ENCODE measurements at places on chromosomes 1 and 21. TPM values are rescaled to one million over a fixed set of nuclear protein-coding genes. Genes with fewer than 3 reads are reported as not detected.

DNA sequence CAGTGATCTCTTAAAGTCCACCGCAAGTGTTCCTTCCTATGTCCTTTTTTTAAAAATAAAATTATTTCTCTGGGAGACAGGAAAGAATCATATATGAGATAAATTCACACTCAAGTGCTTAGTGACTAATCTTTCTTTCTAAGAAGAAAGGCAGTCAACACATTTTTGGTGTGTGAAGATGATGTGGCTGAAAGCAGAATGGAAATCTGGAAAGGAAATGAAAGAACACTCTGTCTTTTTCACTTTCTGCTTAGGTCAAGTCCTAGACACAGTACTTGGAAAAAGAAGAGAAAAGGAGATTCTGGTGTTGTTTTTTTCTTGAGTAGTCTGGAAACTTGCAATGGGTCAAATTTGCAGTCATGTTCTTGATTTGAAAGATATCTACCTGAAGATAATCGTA lies 45.5 kb upstream of the PRRX1 start:
- no peak overlapping the region for H3K27ac ChIP-seq
- H3K4me1 ChIP-seq: no peaks in the 10 kb centered on the region
- no peak for DNase-seq
- peaks cover 32% of the 10 kb centered on the region for H3K27me3 ChIP-seq

- no peak overlapping the region for H3K27ac ChIP-seq
- H3K4me1 ChIP-seq: peaks cover 2% of the 10 kb centered on the region
- no peak overlapping the region for H3K4me3 ChIP-seq
- no peak for DNase-seq
- peaks cover 15% of the 10 kb centered on the region for H3K27me3 ChIP-seq
Observed at GRCh38 chr1:225318706-225319575, 108.9 kb downstream of the LBR start.

GRCh38 chr1:228517655-228518054 lies 30.5 kb downstream of the RNF187 start:
- no peak overlapping the region for H3K4me3 ChIP-seq
- H3K36me3 ChIP-seq: no peaks in the 10 kb centered on the region
- no peak overlapping the region for H3K27ac ChIP-seq

- no peaks in the 10 kb centered on the region for H3K27me3 ChIP-seq
- H3K4me3 ChIP-seq: no peak overlapping the region
- H3K36me3 ChIP-seq: peaks cover 12% of the 10 kb centered on the region
- H3K27ac ChIP-seq: no peak overlapping the region
- no peak for DNase-seq
Observed at GRCh38 chr1:233114860-233115259, 164.4 kb downstream of the NTPCR start.

SPRR2F gene
- not detected for total RNA-seq

B3GALT5 gene
- not detected for total RNA-seq

FAM20B gene
- total RNA-seq: 26.7 TPM

GRCh38 chr1:246788895-246789338 lies 64.7 kb downstream of the SCCPDH start:
- no peak overlapping the region for H3K27ac ChIP-seq
- H3K36me3 ChIP-seq: no peaks in the 10 kb centered on the region
- peaks cover 23% of the 10 kb centered on the region for H3K27me3 ChIP-seq
- H3K4me3 ChIP-seq: no peak overlapping the region
- H3K4me1 ChIP-seq: peaks cover 4% of the 10 kb centered on the region
- DNase-seq: no peak

- no peak overlapping the region for H3K4me3 ChIP-seq
- peak overlapping the region; percentile 97 for H3K27ac ChIP-seq
- H3K36me3 ChIP-seq: peaks cover 14% of the 10 kb centered on the region
Observed at GRCh38 chr1:157131281-157131680, 6.9 kb downstream of the ETV3 start.

PLXNA2 gene
- total RNA-seq: 2.2 TPM

BRDT gene
- not detected for total RNA-seq

DNA sequence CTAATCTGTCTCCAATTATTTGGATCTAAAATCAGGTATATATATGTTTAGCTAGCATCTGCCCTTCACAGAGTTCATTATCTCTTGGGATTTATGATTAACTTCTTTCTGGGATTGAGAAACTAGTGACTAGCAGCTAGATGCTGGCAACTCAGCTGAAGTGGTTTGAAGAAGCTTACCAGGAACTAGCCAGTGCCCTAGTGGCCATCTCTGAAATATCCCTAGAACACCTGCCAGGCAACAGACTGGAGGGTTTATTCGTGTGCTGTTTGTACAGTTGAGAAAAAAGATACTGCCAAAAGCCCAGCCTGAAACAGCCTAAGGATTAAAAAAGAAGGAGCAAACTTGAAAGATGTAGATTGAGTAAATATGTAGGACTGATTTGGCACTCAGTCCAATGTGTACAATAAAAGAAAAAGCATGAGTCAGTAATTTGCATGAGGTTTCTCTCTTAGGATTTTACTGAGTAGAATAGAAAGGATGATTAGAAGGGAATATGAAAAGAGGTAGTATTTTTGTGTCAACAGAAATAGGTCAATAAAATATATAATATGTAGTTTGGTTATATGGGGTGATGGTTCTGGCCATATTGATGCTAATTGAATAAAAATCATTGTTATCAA lies 1144.6 kb upstream of the ADGRL2 start:
- no peaks in the 10 kb centered on the region for H3K36me3 ChIP-seq
- no peak overlapping the region for H3K4me3 ChIP-seq
- H3K27me3 ChIP-seq: no peaks in the 10 kb centered on the region
- DNase-seq: no peak

DNA sequence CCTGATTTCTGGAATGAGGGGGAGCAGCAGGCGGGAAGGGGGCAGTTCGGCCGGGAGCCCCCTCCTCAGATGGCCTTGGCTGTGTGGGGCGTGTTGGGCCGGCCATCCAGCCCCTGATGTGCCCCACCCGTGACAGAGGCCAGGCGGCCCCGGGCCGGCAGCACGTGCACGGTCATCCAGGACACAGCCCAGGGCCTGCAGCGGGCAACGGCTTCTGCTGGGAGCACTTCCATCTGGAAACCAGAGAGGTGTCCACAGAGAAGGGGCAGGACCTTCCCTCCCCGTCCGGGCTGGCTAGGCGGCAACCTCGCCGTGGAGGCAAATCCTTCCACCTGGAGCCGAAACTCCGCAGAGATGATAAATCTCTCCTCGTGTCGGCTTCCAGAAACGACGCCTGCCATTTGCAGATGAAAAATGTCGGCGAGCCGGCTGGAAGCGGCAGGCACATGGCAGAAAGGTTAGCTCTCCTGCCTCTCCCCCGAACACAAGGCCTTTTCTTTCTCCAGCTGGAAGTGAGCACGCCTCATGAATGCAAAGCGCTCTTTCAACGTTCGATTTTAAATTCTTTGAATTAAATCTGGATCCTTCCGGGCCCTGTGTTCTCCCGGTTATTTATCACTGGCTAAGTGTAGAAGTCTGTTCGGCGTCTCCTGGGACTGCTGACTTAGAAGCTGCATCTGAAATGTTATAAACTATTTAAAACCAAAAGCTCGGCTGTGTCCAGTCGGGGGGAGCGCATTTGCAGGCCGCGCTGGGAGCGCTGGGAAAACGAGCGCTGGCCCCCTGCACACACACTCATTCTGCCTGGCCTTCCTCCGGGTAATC lies 9.4 kb upstream of the ACTRT2 start:
- peaks cover 28% of the 10 kb centered on the region for H3K27me3 ChIP-seq
- DNase-seq: no peak
- no peak overlapping the region for H3K4me3 ChIP-seq
- no peak overlapping the region for H3K27ac ChIP-seq
- peaks cover 4% of the 10 kb centered on the region for H3K4me1 ChIP-seq

KCNJ10 gene
- total RNA-seq: not detected

SELL gene
- total RNA-seq: 276 TPM

DNA sequence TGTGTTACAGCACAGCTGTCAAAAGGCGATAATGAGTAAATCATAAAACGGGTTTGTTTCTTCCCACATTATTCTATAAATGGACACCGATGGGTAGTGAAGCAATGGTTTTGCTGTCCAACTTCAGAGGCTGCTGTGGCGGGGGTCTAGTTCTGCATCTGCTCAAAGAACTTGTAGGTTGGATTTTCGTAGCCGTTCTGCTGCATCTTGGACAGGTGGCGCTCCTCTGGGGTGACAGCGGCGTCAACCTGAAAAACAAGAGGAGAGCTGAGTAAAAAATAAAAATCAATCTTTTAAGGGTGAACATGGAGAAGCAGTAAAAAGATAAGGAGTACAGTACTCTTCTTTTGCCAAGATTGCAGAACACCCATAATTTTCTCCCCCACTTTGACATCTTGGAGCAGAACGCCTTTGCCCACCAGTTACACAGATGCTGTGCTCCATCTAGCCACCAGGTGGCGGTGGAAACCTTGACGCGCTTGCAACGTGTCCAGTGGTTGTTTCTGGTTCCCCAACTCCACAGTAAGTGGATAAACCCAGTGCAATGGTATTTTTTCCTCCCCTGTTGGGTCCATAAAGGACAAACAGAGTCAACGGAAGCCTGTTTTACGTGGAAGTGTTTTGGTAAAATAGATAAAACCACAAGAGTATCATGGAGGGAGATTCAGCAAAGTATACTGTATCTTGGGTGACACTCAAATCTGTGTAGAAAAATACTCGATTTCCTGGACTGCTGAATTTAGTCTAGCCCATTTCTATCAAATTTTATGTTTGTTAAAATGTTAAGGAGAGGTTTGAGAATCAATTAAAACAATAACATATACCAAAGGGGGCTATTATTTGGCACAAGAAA lies 147.0 kb downstream of the GABPA start:
- peaks cover 3% of the 10 kb centered on the region for H3K4me1 ChIP-seq
- no peaks in the 10 kb centered on the region for H3K27me3 ChIP-seq
- H3K4me3 ChIP-seq: no peak overlapping the region
- H3K27ac ChIP-seq: peak overlapping the region; percentile 11

RPAP2 gene
- 29.1 TPM for total RNA-seq

DNA sequence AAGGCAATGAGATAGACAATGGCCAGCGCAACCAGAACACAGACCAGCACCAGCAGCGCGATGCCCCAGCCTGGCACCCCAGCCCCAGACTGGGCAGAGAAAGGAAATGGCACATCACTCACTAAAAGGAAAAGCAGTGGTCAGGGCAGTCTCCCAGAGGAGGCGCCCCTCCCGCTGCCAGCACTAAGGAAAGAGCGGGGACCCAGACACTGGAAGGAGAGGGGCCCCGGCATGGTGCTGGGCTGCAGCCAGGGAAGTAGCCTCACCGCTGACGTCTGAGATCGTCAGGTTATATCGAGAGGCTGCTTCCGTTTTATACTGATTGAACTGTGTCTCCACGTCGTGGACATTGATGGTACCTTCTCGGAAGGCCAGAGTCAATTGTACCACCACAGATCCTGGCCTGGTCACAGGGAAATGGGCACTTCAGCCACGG lies 13.8 kb downstream of the TRIM46 start:
- peaks cover 20% of the 10 kb centered on the region for H3K4me1 ChIP-seq
- peak overlapping the region; percentile 80 for H3K27ac ChIP-seq
- no peaks in the 10 kb centered on the region for H3K27me3 ChIP-seq
- DNase-seq: no peak

DNA sequence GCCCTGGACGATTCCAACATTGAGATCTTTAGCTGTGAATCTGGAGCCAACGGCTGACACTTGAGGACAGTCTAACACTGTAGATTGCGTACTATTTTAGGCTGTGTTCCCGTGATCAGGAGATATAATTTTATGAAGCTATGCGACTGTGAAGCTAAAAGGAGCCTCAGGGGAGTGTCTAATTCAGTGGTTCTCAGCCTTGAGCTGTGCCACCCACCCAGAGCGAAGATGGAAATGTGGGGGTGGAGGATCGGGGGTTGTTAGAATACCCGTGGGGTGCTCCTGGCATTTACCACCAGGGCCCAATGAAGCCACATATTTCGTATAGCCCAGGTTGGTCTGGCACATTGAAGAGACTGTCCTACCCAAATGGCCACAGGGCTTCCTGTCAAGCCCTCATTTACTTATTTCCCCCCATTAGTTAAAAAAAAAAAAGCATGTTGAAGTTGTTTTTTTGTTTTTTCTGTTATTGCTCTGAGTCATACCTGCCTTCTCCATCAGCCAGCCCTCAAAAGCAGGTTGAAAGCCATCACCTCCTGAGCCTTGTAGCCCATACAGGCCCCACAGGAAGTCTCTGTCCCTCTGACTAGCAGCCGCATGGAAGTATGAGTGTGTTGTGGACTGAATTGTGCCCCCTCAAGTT lies 141.7 kb downstream of the GALNT2 start:
- H3K4me3 ChIP-seq: no peak overlapping the region
- H3K27me3 ChIP-seq: no peaks in the 10 kb centered on the region
- DNase-seq: no peak
- H3K27ac ChIP-seq: peak overlapping the region; percentile 73
- peaks cover 4% of the 10 kb centered on the region for H3K36me3 ChIP-seq

SSX2IP gene
- total RNA-seq: 6.6 TPM

DNA sequence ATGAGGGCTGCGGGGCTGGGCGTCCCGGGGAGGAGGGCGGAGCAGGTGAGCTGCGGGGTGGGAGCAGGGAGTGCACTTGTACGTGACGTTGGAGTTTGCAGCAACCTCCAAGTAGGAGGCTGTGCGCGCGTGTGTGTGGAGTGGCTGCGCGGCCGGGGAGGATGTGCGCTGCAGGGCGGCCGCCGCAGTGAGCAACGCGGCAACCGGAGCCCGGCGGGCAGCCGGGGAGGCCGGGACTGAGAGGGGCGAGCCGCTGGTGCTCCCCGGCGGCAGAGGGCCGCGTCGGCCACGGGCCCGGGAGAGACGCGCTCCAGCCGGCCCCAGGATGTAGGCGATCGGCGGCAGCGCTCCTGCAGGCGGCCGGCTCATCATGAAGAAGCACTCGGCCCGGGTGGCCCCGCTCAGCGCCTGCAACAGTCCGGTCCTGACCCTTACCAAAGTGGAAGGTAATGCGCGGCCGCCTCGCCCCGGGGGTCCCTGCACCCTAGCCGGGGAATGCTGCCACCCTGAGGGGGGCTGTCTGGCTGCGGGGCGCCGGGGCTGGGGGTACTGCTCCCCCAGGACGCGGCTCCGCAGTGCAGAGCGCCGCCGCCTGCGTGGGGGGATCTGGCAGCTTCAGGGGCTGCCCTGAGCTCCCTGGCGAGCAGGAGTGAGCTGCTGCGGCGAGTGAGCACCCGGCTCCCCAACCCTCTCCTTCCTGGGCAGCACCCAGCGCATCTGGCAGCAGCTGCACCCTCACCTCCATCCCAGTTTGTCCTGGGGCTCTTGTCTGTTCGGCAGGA lies 158.9 kb upstream of the COA6 start:
- no peak for DNase-seq
- peak overlapping the region; percentile 85 for H3K4me3 ChIP-seq

LRRIQ3 gene
- 0.85 TPM for total RNA-seq

CAMK2N1 gene
- 6.3 TPM for total RNA-seq

GRCh38 chr21:15278279-15278678 lies 213.5 kb upstream of the NRIP1 start:
- peaks cover 2% of the 10 kb centered on the region for H3K4me1 ChIP-seq
- H3K4me3 ChIP-seq: no peak overlapping the region
- H3K27me3 ChIP-seq: peaks cover 14% of the 10 kb centered on the region
- no peak for DNase-seq

DNA sequence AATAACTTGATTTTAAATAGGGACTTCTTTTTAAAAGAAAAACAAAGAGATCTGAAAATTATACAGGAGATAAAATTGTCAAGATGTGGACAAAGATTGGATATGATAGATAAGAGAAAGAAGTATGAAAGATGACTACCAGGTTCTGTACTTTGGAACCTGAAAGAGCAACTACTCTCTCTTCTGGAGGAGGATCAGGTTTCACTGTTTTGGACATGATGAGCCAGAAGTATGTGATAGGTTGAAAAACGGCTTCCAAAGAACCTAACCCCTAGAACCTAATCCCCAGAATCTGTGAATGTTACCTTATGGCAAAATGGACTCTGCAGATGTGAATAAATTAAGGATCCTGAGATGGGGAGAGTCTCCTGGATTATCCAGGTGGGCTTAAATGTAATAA lies 26.2 kb downstream of the RSBN1 start:
- peak overlapping the region; percentile 80 for H3K27ac ChIP-seq
- H3K27me3 ChIP-seq: no peaks in the 10 kb centered on the region
- peaks cover 2% of the 10 kb centered on the region for H3K36me3 ChIP-seq
- peaks cover 59% of the 10 kb centered on the region for H3K4me1 ChIP-seq
- H3K4me3 ChIP-seq: no peak overlapping the region

Measured in T-helper 17 cell (primary cell).